Activated CD4-positive, alpha-beta T cell treated with anti-CD3 and anti-CD28 coated beads for 36 hours (primary cell): ENCODE measurements at places on chromosomes 3 and 15.

DNA sequence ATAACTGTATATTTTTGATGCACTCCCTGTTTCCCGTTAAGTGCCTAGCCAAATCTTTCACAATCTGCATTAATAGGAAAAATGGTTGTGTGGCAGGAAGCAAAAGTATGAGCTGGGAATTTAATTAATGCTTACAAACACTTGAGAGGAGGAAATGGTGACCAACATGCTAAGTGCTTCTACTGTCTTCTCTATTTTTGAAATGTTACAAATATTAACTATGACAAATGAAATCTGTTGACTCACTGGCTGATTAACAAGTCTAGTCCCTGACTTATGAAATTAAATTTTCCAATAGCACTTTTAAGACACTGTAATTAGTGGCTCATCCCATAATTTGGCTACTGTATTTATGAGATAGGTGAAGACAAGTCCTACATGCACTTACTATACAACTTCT lies 446.9 kb upstream of the DPPA4 start:
- peaks cover 2% of the 10 kb centered on the region for H3K27me3 ChIP-seq
- no peak overlapping the region for H3K4me3 ChIP-seq
- no peak overlapping the region for H3K27ac ChIP-seq
- no peak for DNase-seq
- peaks cover 3% of the 10 kb centered on the region for H3K36me3 ChIP-seq
- no peaks in the 10 kb centered on the region for H3K4me1 ChIP-seq

GRCh38 chr15:39907216-39907615 lies 12.8 kb downstream of the GPR176 start:
- H3K27me3 ChIP-seq: peaks cover 2% of the 10 kb centered on the region
- no peak for DNase-seq
- H3K4me3 ChIP-seq: no peak overlapping the region
- H3K4me1 ChIP-seq: peaks cover 2% of the 10 kb centered on the region
- H3K36me3 ChIP-seq: no peaks in the 10 kb centered on the region

GRCh38 chr3:142027735-142028134 lies 121.6 kb downstream of the TFDP2 start:
- no peaks in the 10 kb centered on the region for H3K36me3 ChIP-seq
- H3K27me3 ChIP-seq: no peaks in the 10 kb centered on the region
- H3K4me1 ChIP-seq: peaks cover 32% of the 10 kb centered on the region
- DNase-seq: peak; percentile 69

- H3K36me3 ChIP-seq: no peaks in the 10 kb centered on the region
- H3K4me1 ChIP-seq: no peaks in the 10 kb centered on the region
- no peak for DNase-seq
- H3K4me3 ChIP-seq: no peak overlapping the region
- H3K27me3 ChIP-seq: no peaks in the 10 kb centered on the region
- no peak overlapping the region for H3K27ac ChIP-seq
Measured at GRCh38 chr3:63814237-63814636, 4.9 kb upstream of the C3orf49 start.

GRCh38 chr3:42826141-42826540 lies 16.9 kb downstream of the ACKR2 start:
- no peak overlapping the region for H3K27ac ChIP-seq
- no peak for DNase-seq
- H3K36me3 ChIP-seq: no peaks in the 10 kb centered on the region
- H3K4me1 ChIP-seq: no peaks in the 10 kb centered on the region
- no peaks in the 10 kb centered on the region for H3K27me3 ChIP-seq
- H3K4me3 ChIP-seq: no peak overlapping the region
